ENCODE measurements at places on chromosomes 7 and 10. TPM values are rescaled to one million over a fixed set of nuclear protein-coding genes. Genes with fewer than 3 reads are reported as not detected.

The HOXA1 gene
- 8.2 TPM for total RNA-seq

DNA sequence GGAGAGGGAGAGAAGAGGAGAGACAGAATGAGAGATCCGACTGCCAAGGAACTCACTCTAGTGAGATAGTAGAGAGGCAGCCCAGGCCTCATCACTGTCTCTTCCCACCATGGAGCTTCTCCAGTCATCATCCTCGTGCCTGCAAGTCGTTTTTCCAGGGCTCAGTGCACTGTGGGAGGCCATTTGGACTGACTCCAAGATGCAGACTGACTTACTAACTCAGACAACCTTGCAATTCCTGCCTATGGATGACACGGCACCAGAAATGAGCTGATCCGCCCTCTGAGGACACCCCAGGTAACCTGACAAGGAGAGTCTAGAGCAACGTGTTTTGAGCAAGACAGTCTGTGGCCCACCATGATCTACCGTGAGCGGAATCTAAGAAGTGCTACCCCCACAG lies 154.9 kb downstream of the GLI3 start:
- DNase-seq: peak; percentile 58

GRCh38 chr10:107163076-107163855 lies 1.2 kb downstream of the SORCS1 start:
- DNase-seq: no peak

- DNase-seq: no peak
Measured at GRCh38 chr7:80921130-80921529, 2.3 kb upstream of the SEMA3C start.
